MV-4-11 (cell line): ENCODE measurements at places on chromosomes 7 and 10.
A peak's percentile ranks its signal among the peaks of the same experiment; 100 is the strongest.

DNA sequence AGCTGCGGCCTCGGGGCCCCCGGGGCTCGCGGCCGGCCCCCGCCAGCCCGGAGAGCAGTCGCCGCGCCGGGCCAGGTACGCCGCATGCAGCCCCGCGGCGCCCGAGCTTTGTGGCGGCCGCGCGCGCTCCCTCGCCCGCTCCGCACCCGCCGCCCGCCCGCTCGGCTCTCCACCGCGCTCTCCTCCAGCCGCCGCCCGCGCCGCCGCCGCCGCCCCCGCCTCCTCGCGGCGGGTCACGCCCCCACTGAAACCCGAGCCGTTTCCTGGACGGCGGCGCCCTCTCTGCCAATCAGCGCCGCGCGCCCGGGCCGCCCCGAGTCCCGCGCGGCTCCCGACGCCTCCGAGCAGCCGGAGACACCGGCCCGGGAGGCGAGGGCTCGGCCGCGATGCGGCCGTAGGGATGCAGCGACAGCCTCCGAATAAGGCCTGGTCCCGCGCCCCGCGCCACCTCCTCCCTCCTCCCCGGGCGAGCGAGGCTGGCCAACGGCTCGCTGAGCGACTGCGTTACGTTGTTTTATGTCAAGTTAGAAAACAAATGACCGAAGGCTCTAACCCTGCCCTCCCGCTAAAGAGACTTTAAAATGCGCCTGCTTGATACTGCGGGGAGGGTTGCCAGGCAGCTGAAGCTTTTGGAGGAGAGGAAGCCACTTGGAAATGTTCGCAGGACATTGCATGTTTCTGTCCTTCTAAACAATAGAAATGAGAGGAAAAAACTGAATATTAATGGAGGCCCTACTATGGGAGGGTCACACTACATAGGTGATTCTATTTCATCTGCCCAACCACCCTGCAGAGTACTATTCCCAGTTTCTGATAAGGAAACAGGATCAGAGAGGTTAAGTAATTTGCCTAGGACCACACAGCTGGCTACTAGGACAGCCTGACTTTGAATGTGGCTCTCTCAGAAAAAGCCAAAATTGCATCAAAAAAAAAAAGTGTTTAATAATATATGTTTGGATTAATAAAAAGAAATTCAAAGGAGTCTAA is at the start of gene FGFR2:
Gene FGFR2 (minus strand): TSS at position 182 of the 987 bp plus-strand sequence. CDS start 4,627 bp downstream, outside the sequence.
- no peak for DNase-seq

DNA sequence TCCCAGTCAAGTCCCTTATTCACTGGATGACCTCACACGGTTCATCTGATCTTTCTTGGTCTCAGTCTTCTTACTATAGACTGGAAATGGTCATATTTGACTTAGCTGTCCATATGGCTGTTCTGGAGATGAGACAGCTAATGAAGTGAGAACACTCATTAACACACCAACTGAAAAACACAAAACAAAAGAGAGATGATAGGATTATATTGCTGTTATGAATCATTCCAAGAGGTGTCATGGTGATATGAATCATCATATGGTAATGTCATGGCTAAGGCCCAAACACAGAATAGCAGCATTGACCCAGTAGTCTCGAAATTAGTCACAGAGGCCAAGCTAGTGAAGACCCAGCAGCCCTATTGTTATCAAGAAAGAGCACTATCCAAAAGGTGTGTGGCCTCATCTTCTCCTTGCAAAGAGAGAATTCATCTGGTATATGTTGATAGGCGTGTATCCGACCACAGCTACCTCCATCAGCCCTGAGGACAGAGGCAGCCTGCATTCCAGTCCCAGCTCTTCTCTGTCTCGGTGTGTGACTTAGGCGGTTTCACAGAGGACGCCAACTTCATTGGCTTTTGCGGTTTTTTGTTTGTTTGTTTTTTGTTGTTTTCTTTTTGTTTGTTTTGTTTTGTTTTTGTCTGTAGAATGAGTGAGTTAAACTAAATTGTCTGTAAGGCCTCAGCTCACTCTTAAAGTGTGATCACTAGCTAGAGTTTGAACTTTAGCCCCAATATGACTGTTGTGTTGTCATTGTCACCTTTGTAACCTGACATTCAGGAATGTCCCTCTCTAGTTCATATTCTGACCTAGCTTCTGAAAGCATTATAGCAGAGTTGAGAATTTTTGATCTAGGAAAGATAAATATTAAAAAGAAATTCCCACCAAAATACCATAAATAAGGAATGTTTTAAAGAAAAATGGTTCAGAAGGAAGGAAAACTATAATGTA is 97.4 kb upstream of the PDCD4 start:
- DNase-seq, result peak; percentile 52

DNA sequence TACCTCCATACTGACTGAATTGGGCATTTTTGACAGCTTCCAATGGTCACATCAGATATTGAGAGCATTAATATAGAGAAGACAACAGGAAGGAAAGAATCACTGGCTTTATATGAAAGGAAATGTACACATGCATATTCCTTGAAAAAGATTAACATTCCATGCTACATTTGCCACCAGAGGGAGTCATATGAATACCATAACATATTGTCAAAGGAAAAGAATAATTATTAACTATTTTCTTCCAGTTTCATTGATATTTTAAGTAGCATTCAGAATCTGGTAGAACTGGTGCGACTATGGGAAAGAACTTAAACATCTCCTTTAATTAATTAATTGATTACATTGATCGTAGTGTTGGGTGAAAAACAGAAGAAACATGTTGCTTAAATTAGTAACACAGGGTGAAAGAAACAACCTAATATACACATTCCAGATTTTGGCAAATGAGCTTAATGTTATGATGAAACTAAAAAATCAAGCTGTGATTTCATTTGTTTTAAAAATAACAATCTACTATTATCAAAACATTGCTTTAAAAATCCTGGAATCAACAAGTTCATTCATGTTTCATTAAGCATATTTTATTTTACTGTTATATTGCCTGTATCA is 71.5 kb downstream of the GPR85 start:
- peak; percentile 24 for DNase-seq

DNA sequence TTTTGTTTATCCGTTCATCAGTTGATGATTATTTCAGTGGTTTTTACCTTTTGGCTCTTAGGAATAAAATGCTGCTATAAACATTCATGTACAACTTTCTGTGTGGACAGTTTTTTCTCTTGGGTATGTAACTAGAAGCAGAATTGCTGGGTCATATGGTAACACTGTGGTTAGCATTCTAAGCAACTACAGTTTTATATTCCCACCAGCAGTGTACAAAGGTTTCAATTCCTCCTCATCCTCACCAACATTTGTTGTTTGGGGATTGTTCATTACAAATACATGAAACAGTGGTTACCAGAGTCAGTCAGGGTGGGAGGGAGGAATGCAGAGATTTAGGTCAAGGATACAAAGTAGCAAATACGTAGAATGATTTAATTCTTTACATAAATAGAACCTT is 97.0 kb downstream of the NPSR1 start:
- DNase-seq, result peak; percentile 13

DNA sequence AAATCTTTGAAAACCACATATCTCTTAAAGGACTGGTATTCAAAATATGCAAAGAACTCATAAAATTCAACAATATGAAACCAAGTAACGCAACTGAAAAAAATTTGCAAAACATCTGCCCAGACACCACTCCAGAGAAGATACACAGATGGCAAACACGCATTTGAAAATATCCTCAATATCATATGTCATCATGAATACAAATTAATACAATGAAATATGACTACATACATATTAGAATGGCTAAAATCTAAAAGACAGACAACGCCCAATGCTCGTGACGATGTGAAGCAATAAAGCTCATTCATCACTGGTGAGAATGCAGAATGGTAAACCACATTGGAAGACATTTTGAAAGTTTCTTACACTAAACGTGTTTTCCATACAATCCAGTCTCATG is 770.1 kb upstream of the CELF2 start:
- DNase-seq, result no peak

GRCh38 chr10:116143673-116144222 is 129.3 kb downstream of the GFRA1 start:
- no peak for DNase-seq

DNA sequence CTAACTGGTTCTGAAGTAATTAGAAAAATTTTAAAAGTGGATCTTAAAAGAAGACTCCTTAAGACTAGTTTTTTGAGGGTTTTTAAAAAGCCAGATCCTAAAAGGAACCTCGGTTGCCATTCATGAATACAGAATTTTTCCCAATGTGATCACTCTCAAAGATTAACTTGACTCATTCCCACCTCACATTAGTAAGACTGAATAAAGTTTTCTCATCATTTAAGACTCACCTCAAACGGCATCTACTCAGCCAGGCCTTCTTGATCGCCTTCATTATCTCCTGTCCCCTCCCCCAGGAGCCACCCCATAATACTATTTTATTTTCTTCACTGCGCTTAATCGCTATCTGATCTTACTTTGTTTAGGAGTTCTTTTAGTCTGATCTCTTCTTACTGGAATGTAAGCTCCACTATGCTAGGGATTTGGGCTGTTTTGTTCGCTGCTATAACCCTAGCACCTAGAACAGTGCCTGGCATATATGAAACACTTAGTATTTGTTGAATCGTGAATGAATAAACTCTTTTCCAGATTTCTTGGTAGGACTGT is 55.9 kb upstream of the PCGF5 start:
- DNase-seq, result no peak

DNA sequence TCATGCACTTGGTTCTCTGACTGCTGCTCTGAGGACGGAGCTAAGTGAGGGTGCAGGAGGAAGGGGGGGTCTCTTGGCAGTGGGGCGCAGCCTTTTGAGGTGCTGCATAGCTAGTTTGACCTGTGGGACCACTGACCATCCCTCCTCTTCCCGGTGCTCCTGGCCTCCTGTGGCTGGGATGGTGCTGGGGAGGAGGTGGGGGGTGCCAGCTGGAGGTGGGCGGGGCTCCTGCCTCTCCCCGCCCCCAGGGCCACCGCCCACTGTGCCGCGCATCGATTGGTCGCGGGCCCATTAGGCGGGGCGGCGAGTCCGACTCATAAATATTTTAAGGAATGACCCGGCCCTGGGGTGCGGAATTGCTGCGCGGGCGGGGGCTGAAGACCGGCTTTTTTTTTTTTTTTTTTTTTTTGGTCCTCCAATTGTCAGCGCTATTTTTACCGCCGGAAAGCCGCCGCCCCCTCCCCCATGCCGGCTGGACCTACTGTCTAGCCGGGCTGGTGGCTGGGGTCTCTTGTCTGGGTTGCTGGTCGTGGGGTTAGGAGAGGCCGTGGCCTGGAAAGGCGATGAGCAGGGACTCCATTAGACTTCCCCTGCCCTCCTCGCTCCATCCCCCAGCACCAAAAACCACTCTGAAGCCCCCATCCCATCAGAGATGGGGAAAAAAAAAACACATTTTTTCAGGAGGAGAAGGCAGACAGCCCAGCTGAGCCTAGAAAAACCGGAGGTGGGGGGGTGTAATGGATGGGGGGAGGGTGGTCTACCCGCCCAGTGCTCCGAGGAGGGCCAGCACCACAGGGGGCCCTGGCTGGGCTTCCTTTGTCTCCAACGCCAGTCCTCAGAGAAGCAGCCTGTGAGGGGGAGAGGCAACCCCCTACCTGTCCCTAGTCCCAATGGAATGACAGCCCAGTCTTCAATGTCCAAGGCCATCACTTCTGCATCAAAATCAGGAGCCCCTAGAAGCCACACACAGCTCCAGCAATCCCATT is 6.4 kb downstream of the SH2B2 start:
- no peak for DNase-seq

DNA sequence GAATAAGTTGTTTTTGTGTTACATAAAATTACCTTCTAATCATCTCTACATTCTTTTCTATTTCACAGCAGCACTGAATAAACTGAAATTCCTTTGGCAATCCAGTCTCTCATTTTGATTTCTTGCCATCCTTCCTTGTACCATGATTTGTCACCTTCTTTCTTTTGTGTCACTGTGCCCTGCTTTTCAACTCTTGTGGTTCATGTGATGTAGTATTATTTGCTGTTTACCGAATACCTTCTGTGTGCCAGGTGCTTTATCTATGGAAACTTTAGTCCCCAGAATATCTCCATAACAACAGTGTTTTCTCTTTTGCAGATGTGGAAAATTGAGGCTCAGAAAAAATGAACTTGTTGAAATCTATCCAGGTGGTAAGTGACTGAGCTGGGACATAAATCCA is 220.3 kb downstream of the STK31 start:
- no peak for DNase-seq

DNA sequence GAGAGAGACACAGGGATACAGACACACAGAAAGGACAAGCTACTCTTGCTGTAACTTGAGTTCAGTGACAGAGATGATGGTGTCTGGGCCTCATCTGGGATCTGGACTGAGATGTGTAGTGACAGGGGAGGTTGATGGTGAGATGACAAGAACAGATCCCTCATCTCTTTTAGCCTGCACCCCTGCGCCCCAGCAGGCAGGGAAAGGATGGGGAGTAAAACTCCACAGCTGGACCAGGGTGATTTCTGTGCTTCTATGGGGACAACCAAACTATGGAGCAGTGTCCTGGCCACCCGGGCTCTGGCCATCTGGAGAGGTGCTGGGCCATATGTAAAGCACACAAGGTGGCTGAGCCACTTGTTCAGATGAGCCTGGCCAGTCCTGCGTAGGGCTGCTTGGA is 4.5 kb upstream of the LRRC18 start:
- no peak for DNase-seq

- DNase-seq, result no peak
Measured at GRCh38 chr7:881441-882234, 5.3 kb downstream of the GET4 start.

DNA sequence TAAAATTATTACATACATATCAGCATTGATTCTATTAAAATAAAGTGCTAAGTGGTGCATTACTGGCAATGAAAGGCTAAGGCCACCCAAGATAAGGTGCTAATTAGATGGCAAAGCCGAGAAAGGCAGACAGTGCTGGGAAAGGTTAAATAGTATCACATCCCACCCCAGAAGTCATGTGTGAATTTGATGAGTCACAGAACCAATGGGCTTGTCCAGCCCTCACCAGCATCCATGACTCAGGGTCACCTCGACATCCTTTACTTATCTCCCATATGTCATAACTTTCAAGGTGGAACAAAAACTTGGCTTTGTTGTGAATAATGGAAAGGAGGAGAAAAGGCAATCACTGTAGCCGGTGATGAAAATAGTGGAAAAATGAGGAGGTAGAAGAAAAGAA is 459.1 kb downstream of the PLXNA4 start:
- DNase-seq, result peak; percentile 7

DNA sequence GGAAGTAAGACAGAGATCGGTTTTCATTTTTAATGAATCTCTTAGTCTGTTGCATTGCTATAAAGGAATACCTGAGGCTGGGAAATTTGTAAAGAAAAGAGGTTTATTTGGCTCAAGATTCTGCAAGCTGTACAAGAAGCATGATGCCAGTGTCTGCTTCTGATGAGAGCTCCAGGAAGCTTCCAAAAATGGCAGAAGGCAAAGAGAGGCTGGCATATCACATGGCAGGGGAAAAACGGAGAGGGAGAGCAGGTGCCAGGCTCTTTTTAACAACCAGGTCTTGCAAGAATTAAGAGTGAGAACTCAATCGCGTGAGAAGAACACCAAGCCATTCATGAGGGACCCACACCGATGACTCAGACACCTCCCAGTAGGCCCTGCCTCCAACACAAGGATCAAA is 125.0 kb upstream of the THSD7A start:
- DNase-seq, result no peak

GRCh38 chr10:129793479-129793878 is 170.6 kb downstream of the EBF3 start:
- no peak for DNase-seq
